ENCODE measurements at places on chromosomes 12 and 14. TPM values are rescaled to one million over a fixed set of nuclear protein-coding genes. Genes with fewer than 3 reads are reported as not detected.

Gene BCAT1
- polyA plus RNA-seq = 36.8 TPM

GRCh38 chr12:93156086-93156716 lies 221.5 kb upstream of the NUDT4 start:
- no peak for DNase-seq

- DNase-seq = no peak
Observed at GRCh38 chr14:69318241-69318640, 58.3 kb downstream of the GALNT16 start.

DNA sequence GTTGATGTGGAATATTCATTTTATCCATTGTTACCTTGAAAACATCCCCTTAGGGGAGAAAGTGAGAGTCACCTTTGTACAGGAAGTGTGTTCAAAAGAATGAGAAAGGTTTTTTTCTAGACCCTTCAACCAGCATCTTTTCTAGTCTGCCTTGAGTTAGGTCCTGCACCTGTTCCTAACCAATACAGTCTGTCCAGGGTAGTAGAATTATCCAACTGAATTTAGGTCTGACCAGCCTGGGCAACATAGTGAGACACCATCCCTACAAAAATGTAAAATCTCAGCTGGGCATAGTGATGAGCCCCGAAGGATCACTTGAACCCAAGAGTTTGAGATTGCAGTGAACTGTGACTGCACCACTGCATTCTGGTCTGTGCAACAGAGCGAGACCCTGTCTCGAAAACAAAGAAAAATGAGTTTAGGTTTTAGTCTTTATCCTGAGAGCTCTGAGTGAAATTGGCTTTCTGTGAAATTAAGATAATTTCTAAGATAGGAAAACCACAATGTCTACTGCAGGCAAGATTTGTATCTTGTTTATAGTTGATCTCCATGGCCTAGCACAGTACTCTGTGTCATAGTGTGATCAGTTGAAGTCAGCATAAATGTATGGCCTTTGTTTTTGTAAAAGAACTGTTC lies 25.2 kb downstream of the ARHGAP5 start:
- DNase-seq = no peak

DNA sequence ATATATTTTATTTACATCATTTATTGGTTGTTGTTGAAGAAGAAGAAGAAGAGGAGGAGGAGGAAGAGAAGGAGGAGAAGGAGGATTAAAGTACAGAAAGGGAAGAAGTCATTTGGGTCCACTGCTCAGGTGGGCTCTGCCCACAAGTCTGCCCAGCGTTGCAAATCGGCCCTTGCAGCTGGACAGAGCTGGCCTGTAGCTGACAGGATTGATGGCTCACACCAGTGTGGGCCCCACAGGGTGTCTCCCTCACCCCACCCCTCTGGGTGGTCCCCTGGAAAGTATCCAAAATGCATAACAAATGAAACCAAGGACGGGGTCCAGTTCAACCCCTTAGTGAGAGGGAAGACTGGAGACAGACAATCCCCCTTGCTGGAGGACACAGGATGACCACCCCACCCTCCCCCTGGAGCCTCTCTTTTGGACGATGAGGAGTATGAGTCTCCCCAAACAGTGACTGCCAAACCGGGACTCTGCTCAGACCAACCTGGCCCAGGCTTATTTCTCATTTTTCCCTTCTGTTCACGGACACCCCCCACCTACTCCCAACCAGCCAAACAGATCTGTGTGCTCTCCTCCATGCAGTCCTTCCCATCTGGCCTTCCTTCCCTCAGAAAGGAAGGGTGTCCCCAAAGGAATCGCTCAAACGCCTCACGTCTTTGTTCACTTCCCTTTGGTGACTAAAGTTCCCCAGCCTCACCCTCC lies 17.7 kb downstream of the DPF3 start:
- no peak for DNase-seq

GRCh38 chr14:106294324-106294723 lies 767.9 kb downstream of the TMEM121 start:
- no peak for DNase-seq

Data from left lung (tissue), 14 donors.